Common myeloid progenitor, CD34-positive (primary cell): ENCODE measurements at places on chromosomes 6 and 20.
A peak's percentile ranks its signal among the peaks of the same experiment; 100 is the strongest.

DNA sequence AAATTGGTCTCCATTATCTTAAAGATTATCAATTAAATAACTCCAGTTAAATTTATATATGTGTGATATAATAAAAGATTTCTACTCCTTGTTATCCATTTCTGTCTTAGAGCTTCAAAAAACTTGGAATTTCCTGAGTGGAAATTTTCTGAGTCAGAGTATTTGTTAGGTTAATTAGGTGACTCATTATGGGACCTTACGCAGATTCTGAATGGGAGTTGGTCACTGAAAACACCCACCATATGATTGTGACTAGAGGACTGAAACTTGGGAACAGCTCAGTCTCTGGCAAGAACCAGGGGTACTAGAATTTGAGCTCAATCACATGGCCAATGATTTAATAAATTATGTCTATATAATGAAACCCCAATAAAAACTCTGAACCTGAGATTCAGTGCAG, 125.4 kb upstream of the HMGCLL1 start:
- no peak for DNase-seq

DNA sequence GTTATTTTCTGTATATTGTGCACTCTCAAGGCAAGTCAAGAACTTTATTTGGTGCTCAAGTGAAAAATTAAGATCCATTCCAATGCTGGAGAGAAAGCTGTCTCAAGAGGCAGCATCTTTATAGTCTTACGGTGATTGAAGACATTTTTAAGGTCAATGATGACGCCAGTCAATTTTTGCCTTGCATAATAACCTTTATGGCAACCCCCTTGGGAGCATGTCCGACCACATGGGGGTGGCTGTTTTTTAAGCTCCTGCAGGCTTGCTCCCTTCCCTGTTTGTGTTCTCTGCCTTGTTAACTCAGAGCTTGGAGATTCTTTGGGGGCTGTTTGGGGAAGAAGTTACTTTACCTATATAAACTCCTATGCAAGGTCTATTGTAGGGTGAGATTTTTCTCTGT, 109.6 kb upstream of the FERMT1 start:
- no peak for DNase-seq

GRCh38 chr20:56806952-56807517, 177.9 kb downstream of the TFAP2C start:
- DNase-seq, result no peak

- DNase-seq, result no peak
Measured at GRCh38 chr6:136360783-136361182, 71.1 kb upstream of the BCLAF1 start.

DNA sequence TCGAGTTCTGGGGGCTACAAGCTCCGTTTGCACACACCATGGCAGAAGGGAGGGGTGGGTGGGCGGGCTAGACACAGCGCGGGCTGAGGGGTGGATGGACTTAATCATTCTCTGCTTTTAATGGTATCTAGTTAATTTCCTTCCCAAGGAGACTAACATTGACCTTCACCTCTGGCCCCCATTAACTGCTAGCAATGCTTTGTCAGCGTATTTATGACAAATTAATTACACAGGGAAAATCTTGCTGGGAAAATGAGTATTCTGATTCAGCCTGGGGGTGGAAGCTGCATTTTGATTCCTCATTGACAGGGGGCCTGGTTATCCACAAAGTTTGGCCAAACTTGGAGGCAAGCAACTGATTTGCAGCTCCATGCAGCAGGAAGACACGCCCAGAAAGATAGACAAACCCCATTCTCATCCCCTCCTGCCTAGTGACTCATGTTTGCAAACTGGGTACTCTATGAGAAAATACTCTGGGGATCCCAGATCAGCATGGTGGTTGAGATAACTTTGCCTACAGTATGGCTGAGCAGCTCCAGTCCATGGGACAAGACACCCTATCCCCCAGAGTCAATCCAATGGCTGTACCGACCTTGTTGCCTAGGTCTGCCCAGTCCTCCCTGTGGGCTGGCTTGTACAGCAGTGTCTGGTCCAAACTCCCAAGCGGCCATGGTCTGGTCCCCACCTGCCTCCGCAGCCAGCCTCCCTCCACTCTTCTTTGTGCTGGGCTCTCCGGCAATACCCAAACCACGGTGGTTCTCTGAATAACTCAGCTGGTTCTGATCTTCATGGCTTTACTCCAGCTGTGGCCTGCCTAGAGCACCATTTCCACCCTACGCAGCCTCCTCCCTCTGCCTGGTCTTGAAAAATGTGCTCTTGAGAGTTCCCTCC, 19.7 kb downstream of the ZBP1 start:
- DNase-seq, result no peak

DNA sequence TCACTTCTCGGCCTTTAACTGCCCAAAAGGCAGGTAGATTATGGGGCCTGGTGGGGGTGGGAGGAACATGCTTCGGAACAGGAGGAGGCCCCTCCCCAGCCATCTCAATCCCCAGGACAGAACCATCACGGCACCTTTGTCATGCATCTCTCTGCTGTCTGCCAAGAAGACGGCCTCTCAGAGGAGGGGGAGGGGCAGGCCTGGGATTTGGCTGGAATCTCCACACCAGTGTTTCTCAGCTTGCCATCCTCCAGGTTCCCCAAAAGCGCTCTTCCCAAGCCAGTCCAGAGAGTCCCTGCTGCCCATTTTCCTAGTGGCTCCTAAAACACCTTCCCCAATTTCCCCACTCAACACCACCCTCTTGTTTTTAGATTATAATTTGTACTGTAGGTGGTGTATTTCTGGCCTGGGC, 2.5 kb upstream of the POU5F1 start:
- DNase-seq, result no peak

- DNase-seq, result peak; percentile 97
Measured at GRCh38 chr6:170271771-170272314, 19.0 kb downstream of the DLL1 start.

- no peak for DNase-seq
Measured at GRCh38 chr6:81800666-81801065, 48.2 kb upstream of the TENT5A start.

DNA sequence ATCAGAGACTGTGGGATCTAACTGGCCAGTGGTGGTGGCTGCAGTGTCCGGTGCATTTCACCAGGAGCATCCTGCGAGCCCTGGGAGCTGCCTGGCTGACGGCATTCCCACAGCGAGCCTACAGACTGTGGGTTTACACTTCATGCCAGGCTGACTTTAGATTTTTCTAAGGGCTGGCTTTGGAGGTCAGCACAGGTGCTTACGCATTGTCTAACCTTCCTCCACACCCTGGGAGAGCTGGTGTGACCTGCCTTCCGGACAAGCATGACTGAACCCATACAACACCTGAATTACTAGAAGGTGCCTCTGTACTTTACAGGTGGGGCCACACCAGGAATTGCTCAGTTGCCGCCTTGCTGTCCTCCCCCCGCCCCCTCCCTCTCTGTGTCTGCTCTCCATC, 96.2 kb downstream of the RREB1 start:
- no peak for DNase-seq

DNA sequence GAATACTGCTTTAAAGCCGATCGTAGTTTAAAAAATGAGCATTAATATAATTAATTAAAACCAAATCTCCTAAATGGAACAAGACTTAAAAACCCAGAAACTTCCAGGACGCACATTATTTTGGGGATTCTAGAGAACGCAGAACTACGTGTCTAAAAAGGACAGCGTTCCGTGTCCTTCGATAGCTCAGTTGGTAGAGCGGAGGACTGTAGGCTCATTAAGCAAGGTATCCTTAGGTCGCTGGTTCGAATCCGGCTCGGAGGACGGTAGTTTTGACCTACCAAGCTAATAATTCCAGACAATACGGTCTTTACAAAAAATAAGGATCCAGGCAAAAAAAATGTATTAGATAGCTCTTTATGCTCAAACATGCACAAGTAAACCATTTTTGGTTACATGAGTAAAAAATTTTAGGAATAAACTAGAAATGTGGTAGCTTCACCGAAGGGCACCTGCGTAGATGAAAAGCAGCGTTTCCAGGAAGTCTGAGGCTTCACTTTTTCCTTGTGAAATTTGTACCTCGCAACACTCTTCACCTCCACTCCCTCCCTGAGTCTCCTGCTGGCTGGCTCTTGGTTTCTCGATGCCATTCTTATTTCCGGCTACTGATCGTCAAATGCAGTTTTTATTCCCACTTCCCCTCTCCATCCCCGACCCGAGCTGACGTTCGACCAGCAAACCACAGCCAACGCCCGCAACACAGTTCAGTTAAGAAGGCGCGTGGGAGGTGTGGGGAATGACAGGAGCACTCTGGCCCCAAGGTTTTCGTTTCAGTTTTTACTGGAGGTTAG, 19.6 kb upstream of the ABT1 start:
- DNase-seq, result peak; percentile 78

GRCh38 chr6:157236040-157236725, 87.1 kb downstream of the TMEM242 start:
- peak; percentile 42 for DNase-seq

GRCh38 chr6:7241709-7242645, 71.0 kb downstream of the SSR1 start:
- DNase-seq, result no peak

GRCh38 chr6:156502969-156503504, 274.1 kb upstream of the ARID1B start:
- DNase-seq, result no peak

- no peak for DNase-seq
Measured at GRCh38 chr6:159002432-159003155, 2.6 kb upstream of the RSPH3 start.

- DNase-seq, result no peak
Measured at GRCh38 chr6:152896923-152897322, 85.9 kb downstream of the FBXO5 start.

DNA sequence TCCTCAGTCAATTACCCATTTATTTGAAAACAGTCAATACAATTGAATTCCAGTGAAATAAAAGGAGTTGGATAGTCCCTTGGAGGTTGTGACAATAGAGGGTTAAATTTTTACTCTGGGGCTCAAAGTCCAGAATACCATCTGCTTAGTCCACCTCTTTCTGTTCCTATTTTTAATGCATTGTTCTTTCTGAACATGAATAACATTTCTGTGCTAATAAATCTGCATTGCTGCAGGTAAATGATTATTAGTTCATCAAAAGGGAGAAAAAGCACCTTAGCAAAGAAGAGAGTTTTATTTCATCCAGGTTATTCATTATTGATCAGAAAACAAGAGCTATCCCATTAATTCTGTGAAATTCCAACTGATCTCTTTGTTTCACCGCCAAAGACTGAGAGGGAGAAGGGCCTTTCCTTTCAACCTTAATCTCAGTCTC, 166.1 kb upstream of the OLIG3 start:
- no peak for DNase-seq

DNA sequence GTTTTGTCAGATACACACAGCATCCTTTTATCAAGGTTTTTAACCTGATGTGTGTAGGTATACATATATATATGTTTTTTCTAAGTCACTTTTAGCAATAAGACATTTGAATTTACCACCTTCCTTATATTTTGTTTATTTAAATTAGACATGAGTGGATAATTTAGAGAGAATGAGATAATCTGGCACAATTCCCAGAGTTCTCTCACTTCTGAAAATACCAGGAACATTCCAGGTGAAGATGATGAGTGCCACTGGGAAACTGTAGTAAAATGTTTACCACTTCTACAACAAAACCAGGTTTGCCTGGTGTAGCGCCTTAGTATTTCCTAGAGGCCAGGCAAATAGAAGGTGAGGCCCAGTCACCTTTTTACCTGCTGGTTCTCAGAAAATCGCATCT, 189.5 kb downstream of the TMEM242 start:
- DNase-seq, result no peak

- DNase-seq, result peak; percentile 73
Measured at GRCh38 chr6:21404577-21404976, 189.0 kb upstream of the SOX4 start.

DNA sequence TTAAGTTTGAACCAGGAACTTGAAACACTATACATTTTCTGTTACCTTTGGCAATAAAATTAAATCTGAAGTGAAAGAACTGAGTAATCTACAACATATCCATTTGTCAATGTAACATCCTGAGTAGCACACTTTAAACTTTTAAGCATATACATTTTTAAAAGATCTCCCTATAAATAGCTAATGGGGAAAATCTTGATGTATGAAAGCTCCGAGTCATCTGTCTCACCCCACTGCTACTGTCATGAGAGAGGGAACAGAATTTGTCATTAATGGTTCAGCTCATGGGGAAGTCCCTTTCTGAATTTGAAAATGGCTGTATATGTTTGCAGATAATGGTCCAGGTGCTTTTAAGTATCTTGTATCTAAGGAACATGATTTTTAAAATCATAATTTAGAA, 55.2 kb upstream of the NOX3 start:
- DNase-seq, result no peak

GRCh38 chr20:64091770-64092169, 7.6 kb upstream of the LKAAEAR1 start:
- DNase-seq, result no peak

GRCh38 chr20:36454698-36455427, 86.5 kb upstream of the MYL9 start:
- no peak for DNase-seq

DNA sequence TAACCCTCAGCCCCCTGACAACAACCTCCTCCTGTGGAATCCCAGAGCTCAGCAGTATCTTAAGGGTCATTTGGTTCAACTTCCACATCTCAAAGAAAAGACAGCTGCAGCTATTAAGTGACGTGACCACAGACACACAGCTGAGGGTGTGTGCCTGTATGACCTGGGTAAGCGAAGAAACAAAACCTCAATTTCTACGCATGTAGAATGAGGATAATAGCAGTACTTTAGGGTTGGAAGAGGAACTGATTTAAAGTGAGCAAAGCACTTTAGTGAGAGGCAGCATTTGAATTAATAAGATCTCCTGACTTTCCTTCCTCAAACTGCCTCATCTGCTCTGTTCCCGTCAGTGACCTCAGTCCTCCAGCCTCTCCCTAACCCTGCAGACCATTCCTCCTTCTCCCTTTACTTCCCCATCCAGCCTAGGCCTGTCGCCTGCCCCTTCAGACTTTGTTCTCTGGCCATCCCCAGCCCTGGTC, 6.8 kb upstream of the ARMC2 start:
- DNase-seq, result peak; percentile 49

GRCh38 chr6:166612471-166612881, 14.6 kb downstream of the RPS6KA2 start:
- no peak for DNase-seq

DNA sequence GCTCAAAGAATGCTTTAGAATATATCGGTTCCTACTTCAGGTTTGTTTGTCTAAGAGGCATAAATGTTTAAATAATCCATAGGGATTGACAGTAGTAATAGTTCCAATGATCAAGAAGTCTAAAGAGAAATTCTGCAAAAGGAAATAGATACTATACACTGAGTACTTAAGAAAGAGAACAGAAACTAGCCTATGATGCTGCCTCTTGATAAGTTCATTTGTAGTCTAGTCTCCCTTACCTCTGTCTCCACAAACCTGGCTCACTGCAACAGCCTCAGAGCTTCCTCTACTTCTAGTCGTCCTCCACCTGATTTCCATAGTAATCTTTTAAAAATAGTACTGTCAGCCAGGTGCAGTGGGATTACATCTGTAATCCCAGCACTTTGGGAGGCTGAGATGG, 511.8 kb downstream of the LMBRD1 start:
- no peak for DNase-seq
